ENCODE measurements at places on chromosomes 13 and 19. TPM values are rescaled to one million over a fixed set of nuclear protein-coding genes. Genes with fewer than 3 reads are reported as not detected.

- no peak for DNase-seq
Observed at GRCh38 chr19:40360020-40360707, 11.7 kb downstream of the PLD3 start.

- DNase-seq = no peak
Observed at GRCh38 chr13:80180740-80181355, 160.1 kb downstream of the SPRY2 start.

DNA sequence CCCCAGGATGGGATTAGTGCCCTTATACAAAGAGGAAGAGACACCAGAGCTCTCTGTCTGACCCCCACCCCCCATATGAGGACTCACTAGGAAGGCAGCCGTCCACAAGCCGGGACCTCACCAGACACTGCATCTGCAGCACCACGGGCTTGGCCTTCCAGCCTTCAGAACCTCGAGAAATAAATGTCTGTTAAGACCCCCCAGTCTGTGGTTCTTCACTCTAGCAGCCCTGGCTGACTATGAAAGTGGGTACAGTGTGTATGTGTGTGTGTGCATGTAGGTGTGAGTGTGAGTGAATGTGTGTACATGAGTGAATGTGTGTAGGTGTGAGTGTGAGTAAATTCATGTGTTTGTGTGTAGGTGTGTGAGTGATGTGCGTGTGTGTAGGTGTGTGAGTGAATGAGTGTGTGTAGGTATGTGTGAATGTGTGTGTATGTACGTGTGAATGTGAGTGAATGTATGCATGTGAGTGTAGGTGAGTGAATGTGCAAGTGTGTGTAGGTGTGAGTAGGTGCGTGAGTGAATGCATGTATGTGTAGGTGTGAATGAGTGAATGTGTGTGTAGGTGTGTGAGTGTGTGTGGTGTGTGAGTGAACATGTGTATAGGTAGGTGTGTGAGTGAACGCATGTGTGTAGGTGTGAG, 201.6 kb upstream of the ZNF536 start:
- DNase-seq = no peak

Gene SHANK1
- polyA plus RNA-seq = 1.4 TPM

Gene NCCRP1
- polyA plus RNA-seq = 13.6 TPM

Gene MYO16
- 0.13 TPM for polyA plus RNA-seq
